ENCODE measurements at places on chromosomes 6 and 20. TPM values are rescaled to one million over a fixed set of nuclear protein-coding genes. Genes with fewer than 3 reads are reported as not detected.
A peak's percentile ranks its signal among the peaks of the same experiment; 100 is the strongest.

DNA sequence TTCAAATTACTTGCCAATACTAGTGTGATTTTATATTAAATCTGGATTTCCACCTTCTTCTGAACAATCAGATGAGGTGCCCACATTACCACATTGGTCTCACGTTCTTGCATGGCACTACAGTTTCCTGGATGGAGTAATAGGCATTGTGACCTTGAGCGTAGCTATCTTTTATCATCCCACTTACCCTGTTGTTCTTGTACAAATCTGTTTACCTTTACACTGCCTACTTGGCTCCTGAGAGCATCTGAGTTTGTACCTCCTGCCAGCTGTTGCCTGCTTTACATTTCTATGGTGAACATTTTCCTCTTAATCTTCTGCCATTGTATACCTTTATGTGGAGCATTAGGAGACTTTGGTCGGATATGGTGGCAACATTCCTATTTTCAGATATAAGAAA lies 90.7 kb downstream of the AKAP7 start:
- DNase-seq: no peak

GRCh38 chr20:10648651-10649050 lies 25.1 kb downstream of the JAG1 start:
- no peak for DNase-seq

DNA sequence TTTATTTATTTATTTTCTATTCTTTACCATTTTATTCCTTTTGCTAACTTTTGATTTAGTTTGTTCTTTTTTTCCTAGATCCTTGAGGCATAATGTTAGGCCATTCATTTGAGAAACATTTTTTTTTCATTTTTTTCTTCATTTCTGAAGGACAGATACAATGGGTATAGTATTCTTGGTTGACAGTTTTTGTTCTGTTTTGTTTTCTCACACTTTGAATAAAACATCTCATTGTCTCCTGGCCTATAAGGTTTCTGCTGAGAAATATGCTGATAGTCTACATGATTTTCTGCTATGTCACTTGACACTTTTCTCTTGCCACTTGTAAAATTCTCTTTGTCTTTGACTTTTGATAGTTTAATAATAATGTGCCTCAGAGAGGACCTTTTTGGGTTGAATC lies 294.6 kb upstream of the EPHA7 start:
- no peak for DNase-seq

- DNase-seq: peak; percentile 57
These were observed 268.2 kb downstream of the CDC5L start for GRCh38 chr6:44655412-44656342.

Gene MYB
- 10.0 TPM for total RNA-seq

- DNase-seq: no peak
These were observed 17.6 kb downstream of the CBFA2T2 start for GRCh38 chr20:33507461-33507860.

- DNase-seq: no peak
These were observed 10.8 kb upstream of the GNRH2 start for GRCh38 chr20:3032624-3033023.

DNA sequence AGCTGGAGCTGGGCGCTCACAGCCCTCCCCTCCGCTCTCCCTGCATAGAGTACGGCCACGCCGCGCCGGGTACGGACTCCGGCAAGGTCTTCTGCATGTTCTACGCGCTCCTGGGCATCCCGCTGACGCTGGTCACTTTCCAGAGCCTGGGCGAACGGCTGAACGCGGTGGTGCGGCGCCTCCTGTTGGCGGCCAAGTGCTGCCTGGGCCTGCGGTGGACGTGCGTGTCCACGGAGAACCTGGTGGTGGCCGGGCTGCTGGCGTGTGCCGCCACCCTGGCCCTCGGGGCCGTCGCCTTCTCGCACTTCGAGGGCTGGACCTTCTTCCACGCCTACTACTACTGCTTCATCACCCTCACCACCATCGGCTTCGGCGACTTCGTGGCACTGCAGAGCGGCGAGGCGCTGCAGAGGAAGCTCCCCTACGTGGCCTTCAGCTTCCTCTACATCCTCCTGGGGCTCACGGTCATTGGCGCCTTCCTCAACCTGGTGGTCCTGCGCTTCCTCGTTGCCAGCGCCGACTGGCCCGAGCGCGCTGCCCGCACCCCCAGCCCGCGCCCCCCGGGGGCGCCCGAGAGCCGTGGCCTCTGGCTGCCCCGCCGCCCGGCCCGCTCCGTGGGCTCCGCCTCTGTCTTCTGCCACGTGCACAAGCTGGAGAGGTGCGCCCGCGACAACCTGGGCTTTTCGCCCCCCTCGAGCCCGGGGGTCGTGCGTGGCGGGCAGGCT lies 4.6 kb downstream of the KCNK15 start:
- DNase-seq: no peak
